ENCODE measurements at places on chromosomes 7 and 10. TPM values are rescaled to one million over a fixed set of nuclear protein-coding genes. Genes with fewer than 3 reads are reported as not detected.

DNA sequence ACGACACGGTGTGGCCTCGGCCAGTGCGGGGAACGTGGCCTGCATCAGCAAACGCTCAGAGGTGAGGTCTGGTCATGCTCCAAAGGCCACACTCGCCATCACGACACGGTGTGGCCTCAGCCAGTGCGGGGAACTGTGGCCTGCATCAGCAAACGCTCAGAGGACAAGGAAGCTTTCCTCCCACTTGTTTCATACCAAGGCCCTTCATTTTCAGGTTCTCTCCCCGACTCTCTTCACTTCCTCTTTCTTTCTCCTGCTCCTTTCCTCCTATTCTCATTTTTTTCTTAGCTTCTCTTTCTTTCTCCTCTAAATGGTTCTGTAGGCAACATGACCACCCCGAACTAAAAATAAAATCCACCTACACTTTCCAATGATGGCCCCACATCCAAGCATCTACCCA, 384.4 kb upstream of the SHH start:
- no peak for DNase-seq

Gene PDK4
- total RNA-seq = 0.53 TPM

- DNase-seq = no peak
These were observed 80.3 kb downstream of the RAMP3 start for GRCh38 chr7:45237788-45238461.

GRCh38 chr10:55283031-55283430, 482.0 kb upstream of the PCDH15 start:
- no peak for DNase-seq

GRCh38 chr7:1439373-1440363, 19.6 kb downstream of the MICALL2 start:
- DNase-seq = no peak

Gene PKD1L1
- 0.40 TPM for total RNA-seq

GRCh38 chr7:32266932-32267475, 196.8 kb upstream of the PDE1C start:
- DNase-seq = no peak

DNA sequence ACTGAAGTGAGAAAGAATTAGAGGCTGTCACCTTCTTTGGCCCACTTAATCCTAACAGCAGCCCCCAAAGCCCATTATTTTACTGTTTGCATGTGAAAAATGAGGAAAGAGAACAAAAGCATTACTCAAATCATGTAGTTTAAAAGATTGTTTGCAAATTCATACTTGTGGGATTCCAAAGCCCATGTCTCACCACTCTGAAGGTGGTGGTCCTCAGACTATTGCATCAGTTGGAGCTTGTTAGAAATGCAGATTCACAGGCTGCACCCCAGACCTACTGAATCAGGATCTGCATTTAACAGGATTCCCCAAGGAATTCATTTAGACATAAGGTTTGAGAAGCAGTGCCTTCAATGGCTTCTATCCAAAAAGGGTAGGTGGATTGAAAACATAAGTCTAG, 93.7 kb upstream of the PDE1C start:
- DNase-seq = no peak

DNA sequence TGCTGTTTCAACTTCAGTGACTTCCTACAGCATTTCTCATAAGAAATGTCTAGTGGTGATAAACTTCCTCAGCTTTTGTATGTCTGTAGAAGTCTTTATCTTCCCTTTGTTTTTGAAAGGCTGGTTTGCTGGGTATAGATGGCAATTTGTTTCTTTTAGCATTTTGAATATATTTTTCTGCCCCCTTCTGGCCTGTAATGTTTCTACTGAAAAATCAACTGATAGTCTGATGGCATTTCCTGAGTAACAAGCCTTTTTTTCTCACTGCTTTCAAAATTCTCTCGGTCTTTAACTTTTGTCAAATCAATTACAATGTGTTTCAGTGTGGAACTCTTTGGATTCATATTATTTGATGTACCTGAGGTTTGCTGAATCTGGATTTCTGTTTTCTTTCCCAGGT, 487.1 kb downstream of the ATRNL1 start:
- DNase-seq = no peak

GRCh38 chr10:72012796-72013195, 48.6 kb downstream of the CHST3 start:
- DNase-seq = no peak

Gene TMEM184A
- total RNA-seq = not detected

DNA sequence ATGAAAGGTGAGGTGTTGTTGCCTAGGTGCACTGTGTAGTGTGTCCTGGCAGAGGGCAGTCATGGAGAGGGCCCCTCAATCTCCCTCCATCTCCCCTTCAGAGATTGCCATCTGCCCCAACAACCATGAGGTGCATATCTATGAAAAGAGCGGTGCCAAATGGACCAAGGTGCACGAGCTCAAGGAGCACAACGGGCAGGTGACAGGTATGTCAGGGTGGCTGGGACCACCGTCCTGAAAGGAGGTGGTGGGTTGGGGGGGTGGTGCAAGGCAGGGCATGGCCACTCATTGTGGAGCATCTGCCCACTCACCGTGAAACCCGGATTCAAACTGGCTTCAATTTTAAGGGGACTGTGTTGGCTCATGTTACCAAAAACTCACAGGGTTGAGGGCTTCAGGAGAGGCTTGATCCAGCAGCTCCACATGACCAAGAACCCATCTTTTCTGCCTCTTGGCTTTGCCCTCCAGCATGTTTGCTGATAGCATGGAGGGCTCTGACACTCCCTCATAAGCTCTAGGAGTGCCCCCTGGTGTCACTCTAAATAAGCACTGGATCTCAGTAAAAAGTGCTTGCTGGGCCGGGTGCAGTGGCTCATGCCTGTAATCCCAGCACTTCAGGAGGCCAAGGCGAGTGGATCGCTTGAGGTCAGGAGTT, 12.2 kb downstream of the ARPC1B start:
- no peak for DNase-seq

Gene MARCHF5
- 26.5 TPM for total RNA-seq

Gene LOXL4
- not detected for total RNA-seq

DNA sequence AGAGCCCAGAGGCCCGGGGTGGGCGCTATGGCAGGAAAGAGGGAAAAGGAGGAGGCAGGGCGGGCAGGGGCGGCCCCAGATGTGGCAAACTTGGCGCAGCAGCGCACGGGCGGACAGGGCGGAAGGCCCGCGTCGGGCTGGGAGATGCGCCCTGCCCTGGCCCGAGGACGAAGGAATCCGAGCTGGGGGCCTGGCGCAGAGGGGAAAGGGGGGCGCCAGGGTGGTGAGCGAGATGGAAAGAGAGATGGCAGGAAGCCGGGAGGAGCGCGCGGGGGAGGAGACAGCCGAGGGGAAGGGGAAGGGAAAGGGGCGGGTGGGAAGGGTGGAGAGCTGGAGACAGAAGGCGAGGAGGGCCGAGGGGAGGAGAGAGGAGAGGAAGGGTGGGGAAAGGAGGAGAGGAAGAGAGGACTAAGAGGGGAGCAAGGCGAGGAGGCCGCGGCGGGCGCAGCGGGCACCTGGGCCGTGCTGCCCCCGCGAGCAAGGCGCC, at the start of gene MARVELD1:
Gene MARVELD1 (plus strand): TSS at position 392 of the 487 bp plus-strand sequence. CDS start 147 bp downstream, outside the sequence.
- DNase-seq = no peak

DNA sequence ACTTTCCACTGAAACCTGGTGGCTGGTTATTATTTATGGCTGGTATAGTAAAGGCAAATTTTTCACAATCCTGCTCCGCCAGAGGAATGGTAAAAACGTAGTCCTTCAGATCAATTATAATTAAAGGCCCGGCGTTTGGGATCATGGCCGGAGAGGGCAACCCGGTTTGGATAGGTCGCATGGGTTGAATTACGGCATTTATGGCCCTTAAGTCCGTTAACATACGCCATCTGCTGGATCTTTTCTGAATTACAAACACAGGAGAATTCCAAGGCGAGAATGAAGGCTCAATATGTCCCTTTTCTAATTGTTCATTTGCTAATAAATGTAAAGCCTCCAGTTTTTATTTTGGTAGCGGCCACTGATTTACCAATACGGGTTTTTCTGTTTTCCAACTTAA, 11.3 kb upstream of the TAS2R3 start:
- no peak for DNase-seq

GRCh38 chr7:104206841-104207240, 972 bp downstream of the ORC5 start:
- DNase-seq = no peak

GRCh38 chr10:11793762-11794479, 29.2 kb upstream of the PROSER2 start:
- DNase-seq = no peak

Gene TNRC18
- 57.2 TPM for total RNA-seq

DNA sequence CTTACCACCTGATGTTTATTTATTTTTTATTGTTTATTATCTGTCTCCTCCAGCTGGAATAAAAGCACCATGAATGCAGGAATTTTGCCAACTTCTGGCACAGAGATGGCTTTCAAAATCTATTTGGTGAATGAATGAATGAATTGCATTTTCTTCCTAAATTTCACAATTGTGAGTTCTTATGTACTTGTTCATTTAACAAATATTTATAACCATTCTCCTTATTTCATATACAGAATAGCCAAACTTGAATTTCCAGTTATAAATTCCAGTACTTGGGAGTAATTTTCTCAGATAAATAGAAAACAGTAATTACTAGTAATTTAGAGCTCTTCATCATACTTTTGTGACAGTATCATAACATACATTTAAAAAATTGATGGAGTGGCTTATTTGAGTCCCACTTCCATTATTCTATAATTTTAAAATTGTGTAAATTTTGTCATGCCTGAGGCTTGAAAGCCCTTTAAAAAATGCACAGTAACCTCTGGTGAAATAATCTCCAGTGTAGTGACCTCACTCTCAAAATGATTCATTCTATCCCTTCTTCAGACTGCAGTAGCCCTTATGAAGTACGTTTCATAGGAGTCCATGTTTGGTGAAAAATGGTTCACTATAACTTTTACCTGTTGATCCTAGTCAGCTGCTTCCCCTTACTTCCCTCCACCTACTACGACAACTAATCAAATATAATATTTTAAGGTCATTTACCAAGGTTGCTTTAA, 40.0 kb upstream of the SRI start:
- DNase-seq = no peak

Gene GRID1
- total RNA-seq = not detected

Gene LLCFC1
- not detected for total RNA-seq

DNA sequence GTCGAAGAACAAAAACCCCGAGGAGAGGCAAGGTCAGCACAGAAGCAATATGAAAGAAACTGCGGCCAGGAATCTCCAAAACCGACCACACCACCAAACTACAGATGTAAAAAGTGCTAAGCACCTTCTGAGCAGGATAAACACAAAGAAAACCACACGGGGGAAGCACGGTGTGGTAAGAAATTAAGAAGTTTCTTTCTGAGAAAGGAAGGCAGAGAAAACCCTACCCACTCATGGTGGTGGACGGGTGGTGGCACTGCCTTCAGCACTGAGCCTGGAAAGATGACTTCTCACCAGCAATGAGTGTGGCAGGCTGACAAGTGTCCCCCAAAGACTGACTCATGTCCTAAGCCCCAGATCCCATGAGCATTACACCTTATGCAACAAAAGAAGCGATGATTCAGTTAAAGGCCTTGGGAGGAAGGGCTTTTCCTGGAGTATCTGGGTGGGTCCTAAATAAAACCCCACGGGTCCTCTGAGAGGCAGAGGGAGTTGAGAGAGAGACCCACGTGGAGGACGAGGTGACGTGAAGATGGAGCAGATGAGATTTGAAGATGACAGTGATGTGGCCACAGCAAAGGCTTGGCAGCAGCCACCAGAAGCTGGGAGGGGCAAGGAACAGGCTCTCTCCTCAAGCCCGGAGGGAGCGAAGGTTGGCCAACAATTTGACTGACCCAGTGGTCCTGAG, 124.9 kb downstream of the DLG5 start:
- no peak for DNase-seq

DNA sequence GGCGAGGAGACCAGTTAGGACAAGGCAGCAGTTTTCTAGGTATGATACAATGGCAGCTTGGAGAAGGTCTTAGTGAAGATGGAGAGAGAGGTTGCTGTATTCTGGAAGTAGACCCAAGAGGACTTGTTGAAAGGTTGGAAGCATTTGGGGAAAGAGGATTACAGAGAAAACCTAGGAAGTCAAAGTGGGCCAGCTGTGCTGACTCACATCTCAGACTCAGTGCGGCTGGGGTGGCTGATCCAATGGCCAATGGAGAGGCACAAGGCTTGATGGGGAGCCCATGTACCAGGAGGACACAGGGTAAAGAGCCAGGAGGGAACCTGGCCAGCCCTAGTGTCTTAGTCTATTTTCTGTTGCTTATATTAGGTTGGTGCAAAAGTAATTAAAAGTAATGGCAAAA, 194.5 kb upstream of the GALNT17 start:
- DNase-seq = no peak

Gene CRHR2
- not detected for total RNA-seq

GRCh38 chr10:128850647-128851046, 616.4 kb upstream of the MGMT start:
- DNase-seq = no peak

GRCh38 chr10:117568334-117568733, 25.8 kb downstream of the EMX2 start:
- DNase-seq = no peak

Gene XRCC2
- total RNA-seq = 2.3 TPM

Gene GPR15LG
- total RNA-seq = not detected

Gene GSTO2
- total RNA-seq = 0.91 TPM

Gene ZNF853
- 3.2 TPM for total RNA-seq

Gene SHTN1
- total RNA-seq = not detected

DNA sequence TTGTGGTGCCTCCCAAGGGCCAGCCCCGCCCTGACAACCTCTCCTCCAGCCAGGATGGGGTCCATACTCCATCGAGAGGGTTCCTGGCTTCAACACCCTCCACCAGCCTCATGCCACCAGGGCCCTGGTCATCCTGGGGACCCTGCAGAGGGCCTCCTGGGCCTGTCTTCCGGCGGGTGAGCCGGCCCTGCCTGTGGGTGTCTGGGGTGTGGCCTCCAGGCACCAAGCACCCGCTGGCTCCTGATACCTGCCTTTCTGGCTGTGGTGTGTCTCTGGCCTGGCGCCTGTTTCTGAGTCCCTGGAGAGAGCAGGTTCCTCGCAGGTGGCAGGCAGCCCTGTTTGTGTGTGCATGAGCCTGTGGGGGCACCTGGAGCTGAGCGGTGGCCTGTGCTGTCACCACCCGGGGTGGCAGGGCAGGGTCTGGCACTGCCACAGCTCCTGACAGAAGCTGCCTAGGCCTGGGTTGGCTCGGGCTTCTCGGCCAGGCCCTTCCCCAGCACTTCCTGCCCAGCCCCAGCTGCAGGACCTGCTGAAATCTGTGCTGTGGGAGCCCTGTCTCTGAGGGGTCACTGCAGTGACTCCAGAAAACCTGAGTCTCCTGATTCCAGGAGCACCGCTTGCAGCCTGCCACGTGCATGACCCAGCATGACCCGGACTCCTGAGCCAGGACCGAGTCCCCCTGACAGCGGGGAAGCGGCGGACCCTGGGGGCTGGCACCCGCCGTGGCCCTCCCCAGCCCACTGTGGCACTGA, 18.4 kb downstream of the ADAM8 start:
- no peak for DNase-seq

GRCh38 chr7:111877931-111878330, 315.6 kb upstream of the IMMP2L start:
- no peak for DNase-seq

DNA sequence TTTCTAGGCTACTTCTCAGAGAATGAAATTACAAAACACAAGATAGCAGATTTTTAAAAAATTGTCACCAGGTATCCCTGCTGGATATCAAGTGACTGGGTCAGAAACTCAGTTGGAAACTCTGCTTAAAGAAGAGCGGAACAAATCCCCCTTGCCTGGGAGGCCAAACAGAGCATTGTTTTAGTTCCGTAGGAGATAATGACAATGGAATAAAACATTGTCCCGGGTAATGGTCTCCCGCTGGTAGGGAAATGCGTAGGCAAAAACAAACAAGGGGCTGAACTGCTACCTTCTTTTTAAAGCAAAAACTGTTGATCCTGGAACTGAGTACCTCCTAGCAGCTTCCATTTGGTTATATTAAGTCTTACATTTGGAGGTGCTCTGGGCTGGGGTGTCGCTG, 21.3 kb upstream of the VAX1 start:
- no peak for DNase-seq

Gene HIP1
- total RNA-seq = 6.1 TPM

- no peak for DNase-seq
These were observed 22.2 kb downstream of the TMEM120A start for GRCh38 chr7:75971961-75972763.
